ENCODE measurements at places on chromosomes 1 and 21.

GRCh38 chr1:9892563-9893528 is 17.2 kb downstream of the CTNNBIP1 start:
- no peak for DNase-seq

DNA sequence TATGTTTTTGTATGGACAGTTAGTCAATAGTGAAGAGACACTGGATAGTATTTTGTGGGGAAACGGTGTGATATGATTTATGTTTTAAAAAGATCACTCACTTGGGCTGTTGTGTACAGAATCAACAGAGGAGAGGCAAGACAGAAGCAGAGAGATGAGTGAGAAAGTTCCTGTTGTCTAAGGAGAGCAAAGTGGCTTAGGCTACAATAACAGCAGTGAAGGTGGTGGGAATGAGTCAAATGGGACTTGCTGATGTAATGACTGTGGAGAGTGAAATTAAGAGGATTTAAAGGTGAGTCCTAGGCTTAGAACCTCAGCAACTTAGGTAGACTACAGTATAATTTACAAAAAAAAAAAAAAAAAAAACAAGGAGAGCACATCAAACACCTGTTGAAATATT is 169.2 kb upstream of the HP1BP3 start:
- no peak for DNase-seq

- DNase-seq, result no peak
Measured at GRCh38 chr1:41515131-41515678, 30.7 kb upstream of the EDN2 start.

GRCh38 chr1:203556047-203556851 is 62.3 kb downstream of the OPTC start:
- DNase-seq, result peak; percentile 65

GRCh38 chr1:156075775-156076204 is 6.5 kb downstream of the MEX3A start:
- no peak for DNase-seq

DNA sequence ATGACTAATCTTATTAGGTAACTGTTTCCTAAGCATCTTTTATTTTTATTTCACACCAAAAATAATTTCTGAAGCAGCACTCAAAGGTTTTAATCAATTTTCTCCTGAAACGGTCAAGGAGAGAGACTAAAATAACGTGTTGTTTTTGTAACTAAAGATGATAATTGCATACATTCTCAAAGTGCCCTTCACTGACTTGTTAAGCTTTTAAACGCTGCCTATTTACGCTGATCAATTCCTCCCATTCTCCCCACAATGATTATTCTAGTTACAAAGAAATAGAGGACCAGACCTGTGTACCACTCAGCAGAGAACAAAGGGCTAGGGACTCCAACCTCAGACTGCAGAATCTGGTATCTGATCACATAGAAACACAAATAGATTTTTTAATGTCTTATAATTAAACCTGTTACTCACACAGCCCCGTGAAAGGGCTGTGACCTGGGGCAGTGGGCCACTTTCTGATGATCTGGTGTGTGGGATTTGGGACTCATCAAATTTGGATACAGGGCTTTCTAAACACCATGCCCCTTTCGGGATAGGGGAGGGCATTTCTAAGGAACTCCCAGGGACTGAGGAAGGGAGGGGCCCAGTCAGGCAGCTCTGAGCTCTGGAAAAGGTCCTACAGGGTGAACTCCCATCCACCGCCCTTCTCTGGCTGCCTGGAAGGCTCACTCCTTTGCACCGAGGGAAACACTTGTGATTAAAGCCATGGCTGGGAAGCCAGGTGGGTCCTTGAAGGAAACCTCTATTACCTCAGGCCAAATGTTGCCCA is 65.2 kb downstream of the BCAR3 start:
- DNase-seq, result no peak

Data from amniotic stem cell (primary cell).